ENCODE measurements at places on chromosomes 13 and 19.

DNA sequence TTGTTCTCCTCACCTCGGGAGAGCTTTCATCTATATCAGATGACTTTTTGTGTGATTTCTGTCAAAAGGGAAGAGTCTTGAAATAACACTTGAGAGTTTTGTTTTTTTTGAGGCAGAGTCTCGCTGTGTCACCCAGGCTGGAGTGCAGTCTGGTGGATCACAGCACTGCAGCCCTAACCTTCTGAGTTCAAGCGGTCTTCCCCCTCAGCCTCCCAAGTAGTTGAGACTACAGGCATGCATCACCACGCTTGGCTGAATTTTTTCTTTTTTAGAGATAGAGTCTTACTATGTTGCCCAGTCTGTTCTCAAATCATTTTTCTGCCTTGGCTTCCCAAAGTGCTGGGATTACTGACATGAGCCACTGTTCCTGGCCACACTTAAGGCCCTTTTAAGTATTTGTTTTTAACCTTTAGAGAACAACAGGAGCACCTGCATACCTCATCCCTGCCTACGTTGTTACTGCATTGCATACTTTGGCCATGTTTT lies 11.4 kb downstream of the NDFIP2 start:
- DNase-seq = no peak

DNA sequence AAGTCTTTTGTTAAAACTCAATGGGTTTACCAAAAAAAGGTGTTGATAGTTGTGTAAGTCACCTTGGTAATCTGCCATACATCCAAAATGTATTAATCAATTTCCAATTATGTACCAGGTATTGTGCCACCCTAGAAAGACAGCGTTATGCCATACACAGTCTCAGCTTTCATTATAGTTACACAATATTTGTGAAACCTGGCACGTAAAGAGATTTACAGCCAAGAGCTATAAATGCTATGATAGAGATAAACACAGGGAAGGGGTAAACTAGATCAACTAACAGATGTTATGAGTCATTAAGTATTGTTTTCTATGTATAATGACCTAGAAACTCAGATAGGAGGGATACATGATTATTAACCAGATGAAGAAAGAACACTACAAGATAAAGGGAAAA lies 725.6 kb upstream of the SLITRK5 start:
- DNase-seq = no peak

- DNase-seq = no peak
These were observed 27.2 kb downstream of the RCBTB2 start for GRCh38 chr13:48505597-48506091.

DNA sequence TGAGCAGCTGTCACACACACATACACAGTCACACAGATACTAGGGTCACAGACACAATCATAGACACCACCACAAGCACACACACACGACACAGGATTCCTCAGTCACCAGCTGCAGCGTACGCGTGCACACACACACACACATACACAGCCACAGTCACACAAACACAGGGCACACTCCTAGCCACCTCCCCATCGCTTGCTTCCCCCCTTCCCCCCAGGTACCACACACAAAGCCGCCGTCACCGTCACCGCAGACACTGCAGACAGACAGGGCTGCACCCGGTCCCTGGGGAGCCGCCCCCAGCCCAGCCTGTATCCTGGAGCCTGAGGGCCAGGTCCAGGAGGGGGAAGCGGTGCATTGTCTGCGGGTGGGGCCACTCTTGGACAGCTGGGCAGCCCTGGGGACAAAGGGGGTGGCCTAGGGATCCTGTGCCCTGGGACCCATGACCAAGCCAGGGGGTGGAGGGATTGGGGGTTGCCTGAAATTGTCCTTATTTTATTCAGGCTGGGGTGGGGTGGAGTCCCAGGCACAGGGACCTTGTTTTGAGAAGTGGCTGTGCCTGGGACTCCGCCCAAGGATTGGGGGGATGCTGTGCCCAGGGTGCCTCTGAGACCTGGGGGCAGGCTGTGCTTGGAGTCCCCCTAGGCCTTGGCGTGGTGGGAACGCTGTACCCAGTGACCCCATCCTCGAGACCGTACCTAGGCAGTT lies 957 bp downstream of the NUMBL start:
- DNase-seq = no peak

DNA sequence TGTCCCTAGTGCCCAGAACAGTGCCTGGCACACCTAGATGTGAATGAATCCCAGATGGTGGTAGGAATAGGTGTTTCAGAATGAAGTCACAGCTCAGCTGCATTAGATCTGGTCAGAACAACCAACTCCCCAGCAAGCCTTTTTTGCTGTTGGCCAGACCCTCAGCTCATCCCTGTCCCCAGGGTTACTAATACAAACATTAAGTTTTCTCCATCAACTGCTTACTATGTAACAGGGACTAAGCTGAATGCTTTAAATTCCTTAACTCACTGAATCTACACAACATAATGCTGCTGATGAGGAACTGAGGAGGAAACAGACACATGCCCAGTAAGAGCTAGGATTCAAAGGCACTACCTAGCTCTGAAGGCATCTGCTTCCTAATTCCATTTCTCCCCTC lies 18.8 kb downstream of the SMG9 start:
- no peak for DNase-seq

DNA sequence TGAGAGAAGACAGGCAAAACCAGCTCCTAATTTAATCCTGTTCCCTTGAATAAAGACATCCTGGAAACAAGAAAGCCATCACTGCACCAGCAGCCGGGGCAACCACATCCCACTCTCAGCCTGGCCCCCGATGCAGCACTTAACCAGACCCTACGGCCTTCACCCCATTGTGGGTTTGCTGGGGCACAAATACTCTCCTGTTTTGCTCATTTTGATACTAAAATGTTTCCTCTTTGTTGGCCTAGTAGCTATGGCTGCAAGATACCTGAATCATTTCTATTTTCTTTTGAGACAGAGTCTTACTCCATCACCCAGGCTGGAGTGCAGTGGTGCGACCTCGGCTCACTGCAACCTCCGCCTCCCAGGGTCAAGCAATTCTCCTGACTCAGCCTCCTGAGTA lies 28.4 kb downstream of the ANKRD27 start:
- DNase-seq = no peak

DNA sequence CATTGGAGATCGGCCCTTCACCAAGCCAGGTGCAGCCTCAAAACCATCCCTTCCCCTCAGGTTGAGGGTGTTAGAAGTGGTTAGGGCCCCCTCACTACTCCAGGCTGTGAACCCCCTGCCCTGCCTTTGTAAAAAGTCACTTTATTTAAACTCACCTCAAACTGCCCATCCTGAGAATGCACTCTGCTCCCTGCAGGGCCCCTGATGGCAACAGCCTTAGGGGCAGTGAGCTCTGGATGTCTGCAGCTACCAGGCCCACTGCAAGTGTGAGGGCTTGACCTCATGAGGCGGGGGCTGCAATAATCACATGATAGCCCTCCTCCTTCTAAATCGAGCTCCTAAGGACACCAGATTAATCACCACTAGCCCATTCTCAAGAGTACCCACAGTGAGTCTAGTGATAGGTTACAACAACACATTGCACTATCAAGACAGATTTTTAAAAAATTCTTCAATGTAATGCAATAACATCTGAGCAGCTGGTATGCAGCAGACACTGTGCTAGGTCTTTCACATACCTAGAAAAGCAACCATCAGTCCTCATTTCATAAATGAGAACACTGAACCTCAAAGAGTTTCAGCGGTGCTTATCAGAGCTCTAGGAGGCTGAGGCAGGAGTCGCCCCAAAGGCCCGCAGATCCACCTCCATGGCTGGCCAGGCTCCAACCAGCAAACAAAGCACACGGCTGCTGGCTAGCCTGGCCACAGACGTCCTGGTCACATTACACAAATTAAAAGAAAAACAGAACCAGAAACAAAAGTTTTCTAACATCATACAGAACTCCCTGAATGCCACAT lies 26.0 kb downstream of the SLC7A1 start:
- DNase-seq = no peak

GRCh38 chr19:16467581-16467980 lies 4.2 kb downstream of the EPS15L1 start:
- no peak for DNase-seq

- DNase-seq = no peak
These were observed 187.4 kb downstream of the NBEA start for GRCh38 chr13:35129500-35129899.
